Stimulated activated CD8-positive, alpha-beta memory T cell treated with anti-CD3 and anti-CD28 coated beads, Interleukin-15, amount 100 ng/mL, for 4 hours (primary cell): ENCODE measurements at places on chromosomes 7 and 10.

GRCh38 chr7:67637023-67637358 lies 640.4 kb downstream of the TYW1 start:
- DNase-seq, result no peak

- DNase-seq, result no peak
Observed at GRCh38 chr7:18834577-18834976, 282.9 kb downstream of the TWIST1 start.

GRCh38 chr10:102422545-102423129 lies 2.0 kb downstream of the FBXL15 start:
- no peak for DNase-seq

GRCh38 chr10:126081841-126082466 lies 185.6 kb downstream of the FANK1 start:
- no peak for DNase-seq

DNA sequence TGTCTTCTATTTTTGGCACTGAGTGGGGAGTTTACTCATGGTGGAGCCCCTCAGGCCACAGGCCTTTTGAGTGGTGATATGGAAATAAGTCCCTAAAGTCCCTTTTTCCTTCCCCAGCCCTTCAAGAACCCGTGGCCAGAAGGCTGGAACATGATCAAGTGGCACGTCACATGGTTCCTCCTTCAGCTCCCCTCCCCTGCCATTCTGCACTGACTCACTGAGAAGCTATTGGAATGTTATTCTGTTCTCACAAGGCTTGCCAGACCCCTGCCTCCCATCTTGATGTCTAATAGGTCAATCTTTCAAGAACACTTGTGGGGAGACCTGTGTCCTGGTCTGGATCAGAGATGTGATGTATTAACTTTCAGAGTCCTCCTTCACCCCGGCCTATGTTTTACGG lies 279.8 kb downstream of the SEC23IP start:
- no peak for DNase-seq

GRCh38 chr10:91689731-91690168 lies 56.9 kb upstream of the PPP1R3C start:
- DNase-seq, result no peak

- no peak for DNase-seq
Observed at GRCh38 chr10:68562661-68563570, 2.8 kb downstream of the TET1 start.

DNA sequence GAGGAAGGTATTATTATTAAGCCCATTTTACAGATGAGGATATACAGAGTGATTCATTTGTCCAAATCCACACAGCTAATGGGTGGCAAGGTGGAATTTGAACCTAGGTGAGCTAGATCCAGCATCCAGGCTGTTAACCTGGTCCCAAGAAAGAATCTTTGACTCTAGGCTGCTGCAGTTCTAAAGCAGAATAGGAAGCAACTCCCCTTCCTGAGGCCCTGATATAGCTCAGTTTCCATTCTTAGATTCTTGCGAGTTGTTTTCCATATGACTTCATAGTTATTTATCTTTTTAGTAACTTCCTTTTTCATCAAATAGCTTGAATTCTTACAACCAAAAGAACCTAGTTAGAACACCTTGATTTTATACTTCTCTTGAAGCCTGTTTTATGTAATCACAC lies 24.1 kb upstream of the ZC3HAV1L start:
- DNase-seq, result no peak

GRCh38 chr10:8407501-8408021 lies 353.1 kb downstream of the GATA3 start:
- no peak for DNase-seq

- DNase-seq, result no peak
Observed at GRCh38 chr7:38328814-38329213, 55.4 kb upstream of the TARP start.

GRCh38 chr10:27745732-27746396 lies at the start of gene MKX:
Gene MKX, minus strand, starts transcription at chr10:27745819. Its CDS starts 2,404 bp downstream, at chr10:27743415.
- DNase-seq, result no peak

GRCh38 chr7:51346126-51346525 lies 29.5 kb upstream of the COBL start:
- DNase-seq, result no peak

GRCh38 chr10:49228677-49229076 lies 40.5 kb upstream of the TMEM273 start:
- no peak for DNase-seq

DNA sequence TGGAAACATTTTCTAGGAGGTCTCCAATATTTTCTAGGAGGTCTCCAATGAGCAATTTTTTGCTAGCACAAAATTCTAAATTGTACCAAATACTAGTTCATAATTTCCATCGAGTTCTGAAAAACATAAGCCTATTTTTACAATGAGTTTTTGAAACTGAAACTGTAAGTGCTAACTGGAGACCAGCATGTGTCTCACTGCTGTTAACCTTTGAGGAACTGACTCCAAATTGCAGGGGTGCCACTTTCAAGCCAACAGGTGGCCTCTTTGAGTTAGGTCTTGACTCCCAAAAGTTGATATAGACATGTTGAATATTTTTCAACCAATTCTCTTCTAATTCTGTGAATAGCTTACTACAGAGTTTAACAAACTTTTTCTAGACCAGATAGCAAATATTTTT lies 58.8 kb downstream of the CAV1 start:
- no peak for DNase-seq
